ENCODE measurements at places on chromosomes 7 and 10. TPM values are rescaled to one million over a fixed set of nuclear protein-coding genes. Genes with fewer than 3 reads are reported as not detected.

Gene FAM25G
- not detected for total RNA-seq

Gene NFE2L3
- 4.8 TPM for total RNA-seq

Gene ENTPD1
- total RNA-seq, result 34.5 TPM

Gene CALHM2
- total RNA-seq, result 45.0 TPM

Gene SAP25
- total RNA-seq, result 10.6 TPM

Gene AS3MT
- total RNA-seq, result 1.9 TPM

Gene TSPAN13
- total RNA-seq, result 120 TPM

Gene RP9
- 11.6 TPM for total RNA-seq

Gene PALD1
- total RNA-seq, result 16.0 TPM

Gene NEURL1
- 0.95 TPM for total RNA-seq

Gene SCIN
- total RNA-seq, result 21.1 TPM

DNA sequence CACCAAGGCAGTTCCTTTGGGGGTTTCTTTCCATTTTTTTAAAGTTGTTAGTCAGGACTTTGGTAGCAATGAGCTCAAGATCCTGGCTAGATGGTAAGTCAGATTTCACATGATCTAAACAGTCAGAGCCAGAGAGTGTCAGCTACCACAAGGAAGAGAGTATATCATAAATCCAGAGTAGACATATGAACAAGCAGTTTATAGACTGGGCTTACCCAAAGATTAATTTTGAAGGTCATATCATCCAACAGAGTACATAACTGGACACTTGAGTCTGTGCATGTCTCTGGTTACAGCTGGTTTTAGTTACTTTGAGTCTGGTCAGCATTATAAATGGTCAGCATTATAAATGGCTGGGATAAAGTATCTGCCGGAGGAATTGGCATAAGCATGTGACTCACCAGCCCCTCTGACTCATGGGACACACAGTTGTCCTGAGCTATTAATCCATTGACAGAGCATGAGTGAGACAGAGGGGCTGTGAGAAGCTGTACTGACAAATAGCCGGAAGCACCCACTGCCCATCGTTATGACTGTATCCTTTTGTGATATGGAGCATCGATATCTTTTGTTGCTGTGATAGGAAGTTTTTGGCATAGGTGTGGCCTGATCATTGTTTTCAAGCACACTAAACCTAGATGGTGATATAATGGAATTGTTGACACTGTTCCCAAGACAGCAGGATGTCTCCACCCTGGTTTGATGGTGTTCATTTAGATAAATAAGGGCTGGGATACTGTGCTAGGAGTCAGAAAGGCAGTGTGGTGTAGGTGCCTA is 19.3 kb downstream of the PPP1R3C start:
- DNase-seq, result no peak

DNA sequence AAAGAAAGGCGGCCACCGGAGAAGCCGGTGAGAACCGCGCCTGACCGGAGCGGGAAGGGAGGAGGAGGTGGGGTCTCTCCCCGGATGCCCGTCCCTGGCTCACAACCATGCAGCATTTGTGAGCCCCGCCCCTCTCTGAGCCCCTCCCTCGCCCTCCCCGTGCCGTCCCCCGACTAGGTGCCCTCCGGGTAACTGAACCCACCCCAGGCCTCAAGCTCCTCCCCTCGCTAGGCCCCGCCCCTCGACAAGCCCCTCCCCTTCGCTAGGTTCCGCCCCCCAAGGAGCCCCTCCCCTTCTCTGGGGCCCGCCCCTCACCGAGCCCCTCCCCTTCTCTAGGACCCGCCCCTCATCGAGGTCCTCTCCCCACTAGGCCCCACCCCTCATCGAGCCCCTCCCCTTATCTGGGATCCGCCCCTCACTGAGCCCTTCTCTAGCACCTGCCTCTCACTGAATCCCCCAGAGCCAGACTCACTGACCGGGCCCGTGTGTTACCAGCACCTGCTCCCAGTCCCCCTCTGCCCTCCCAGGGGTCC is 42.2 kb upstream of the HSPB1 start:
- DNase-seq, result no peak

DNA sequence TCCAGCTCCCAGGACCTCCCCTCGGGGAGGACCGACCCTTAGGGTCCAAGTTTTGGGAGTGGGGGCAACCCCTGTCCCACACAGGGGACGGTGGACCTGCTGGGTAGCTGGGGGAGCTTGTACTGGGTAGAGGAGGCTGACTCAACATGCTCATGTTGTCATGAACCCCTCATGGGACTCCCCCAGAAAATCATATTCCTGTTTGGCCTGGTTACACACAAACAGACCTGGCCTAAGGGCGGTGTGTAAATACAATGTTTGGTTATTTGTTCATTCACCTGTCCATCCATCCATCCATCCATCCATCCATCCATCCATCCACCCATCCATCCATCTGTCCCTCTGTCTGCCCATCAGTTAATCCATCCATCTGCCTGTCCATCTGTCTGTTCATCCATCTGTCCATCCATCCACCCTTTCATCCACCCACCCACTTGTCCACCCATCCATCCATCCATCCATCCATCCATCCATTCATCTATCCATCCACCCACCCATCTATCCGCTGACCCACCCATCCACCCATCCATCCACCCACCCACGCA is 92.9 kb downstream of the DNAJB6 start:
- peak; percentile 8 for DNase-seq

DNA sequence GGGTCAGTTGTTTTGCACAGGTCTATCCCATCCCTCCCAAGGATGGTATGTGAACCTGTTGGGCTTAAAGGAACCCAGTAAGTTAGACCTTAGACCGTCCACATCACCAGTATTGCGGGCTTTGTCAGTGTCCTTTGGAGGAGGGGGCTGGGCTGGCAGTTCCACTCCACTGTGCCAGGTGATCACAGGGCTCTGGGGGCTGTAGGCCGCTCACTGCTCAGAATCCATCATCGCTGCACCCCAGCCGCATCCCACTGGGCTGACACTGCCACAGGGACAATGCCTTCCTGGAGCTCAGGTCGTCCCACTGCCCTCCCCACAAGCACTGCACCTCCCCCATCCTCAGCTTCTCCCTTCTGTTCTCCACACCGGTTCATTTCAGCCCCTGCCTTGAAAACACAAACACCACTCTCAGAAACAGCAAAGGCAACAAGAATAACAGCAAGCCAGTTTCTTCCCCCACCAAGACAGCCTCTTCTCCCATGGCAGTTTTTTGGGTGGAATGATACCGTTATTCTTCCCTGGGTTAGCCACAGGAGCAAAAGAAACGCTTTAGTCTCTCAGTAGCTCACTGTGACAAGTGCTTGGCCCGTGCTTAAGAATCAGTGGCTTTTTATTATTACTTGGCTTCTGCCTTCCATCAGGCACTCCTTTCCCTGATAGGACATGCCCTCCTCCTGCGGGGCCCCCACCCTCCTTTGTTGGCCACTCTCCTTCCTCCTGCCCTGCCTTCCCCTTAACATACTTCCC is 111.2 kb downstream of the GRK5 start:
- no peak for DNase-seq

GRCh38 chr7:572416-573268 is 53.0 kb upstream of the PDGFA start:
- no peak for DNase-seq

DNA sequence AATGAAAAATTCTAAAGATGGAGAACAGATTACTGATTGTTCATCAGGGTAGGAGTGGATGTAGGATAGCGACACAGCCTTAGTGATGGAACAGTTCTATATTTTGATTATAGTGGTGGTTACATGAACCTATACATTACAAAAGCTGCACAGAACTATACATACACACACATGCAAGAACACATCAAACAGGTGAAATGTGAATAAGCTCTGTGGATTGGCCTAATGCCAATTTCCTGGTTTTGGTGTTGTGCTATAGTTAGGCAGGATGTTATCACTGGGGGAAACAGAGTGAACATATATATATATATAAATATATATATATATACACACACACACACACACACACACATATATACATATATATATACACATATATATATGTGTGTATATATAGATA is 76.4 kb upstream of the PIK3CG start:
- no peak for DNase-seq

DNA sequence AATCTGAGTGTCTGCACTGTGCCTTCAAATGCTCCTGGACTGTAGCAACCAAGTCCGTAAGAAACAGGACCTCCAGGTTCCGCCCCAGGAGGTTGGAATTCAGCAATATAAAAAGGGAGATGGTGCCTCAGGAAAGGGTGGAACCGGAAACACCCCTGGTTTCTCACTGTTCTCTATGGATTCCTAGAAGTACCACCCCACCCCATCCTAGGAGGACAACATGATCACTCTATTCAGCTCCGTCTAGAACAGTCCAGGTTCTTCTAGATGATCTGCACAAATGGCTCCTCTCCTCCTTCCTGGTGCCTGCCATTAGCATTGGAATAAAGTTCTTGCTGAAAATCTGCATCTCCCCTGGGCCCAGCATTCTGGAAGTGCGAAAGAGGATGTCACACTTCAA is 7.6 kb upstream of the ZNF12 start:
- no peak for DNase-seq

DNA sequence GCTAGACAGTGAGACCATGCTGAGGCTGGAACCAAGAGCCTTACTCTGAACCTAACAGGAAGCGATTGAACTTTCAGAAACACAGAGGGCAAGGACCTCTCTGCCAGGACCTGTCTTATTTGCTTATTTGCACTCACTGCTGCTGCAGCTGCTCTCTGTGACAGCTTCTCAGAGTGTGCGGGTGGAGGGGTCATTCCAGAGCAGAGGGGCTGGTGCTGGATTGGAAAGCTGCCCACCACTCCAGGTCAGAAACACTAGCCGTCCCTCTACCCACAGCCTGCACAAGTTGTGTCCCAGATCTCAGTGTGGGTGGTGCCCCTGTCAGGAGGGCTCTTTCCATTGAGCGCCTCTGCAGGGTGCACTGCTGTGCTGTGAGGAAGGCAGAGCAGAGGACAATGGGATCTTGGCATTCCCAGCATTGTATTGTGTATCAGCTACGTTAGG is 126.2 kb downstream of the CCNY start:
- no peak for DNase-seq

- no peak for DNase-seq
These were observed 62.6 kb upstream of the ABCB4 start for GRCh38 chr7:87538052-87538451.

DNA sequence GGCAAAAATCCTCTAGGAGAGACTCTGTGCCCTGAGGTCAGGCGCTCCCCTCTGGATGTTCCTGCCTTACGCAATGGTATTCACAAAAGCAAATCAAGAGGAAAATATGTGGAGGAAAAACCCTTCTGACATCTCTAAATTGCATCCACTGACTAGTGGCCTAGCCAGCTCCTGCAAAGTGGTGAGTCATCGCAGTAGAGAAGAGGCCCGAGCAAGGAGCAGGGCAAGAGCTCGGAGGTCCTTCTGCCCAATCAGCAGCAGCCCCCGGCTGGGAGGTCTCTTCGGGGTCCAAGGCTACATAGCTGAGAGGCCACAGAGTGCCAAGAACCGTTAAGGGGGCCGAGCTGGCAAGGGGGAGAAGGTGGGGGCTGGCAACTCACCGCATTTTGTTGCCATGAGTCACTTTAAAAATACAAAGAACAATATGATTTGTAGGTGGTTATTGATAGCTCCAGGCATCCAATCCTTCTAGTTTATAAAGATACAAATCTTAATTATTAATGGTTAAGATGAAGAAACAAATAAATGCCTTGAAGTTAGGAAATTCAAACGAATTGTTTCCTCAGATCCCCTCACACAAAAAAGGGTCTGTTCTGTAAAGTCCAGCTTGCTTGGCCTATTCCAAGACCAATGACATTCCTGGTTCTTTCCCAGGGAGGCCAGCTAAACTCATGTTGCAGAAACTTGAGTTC is 161.6 kb downstream of the PKD1L1 start:
- no peak for DNase-seq

DNA sequence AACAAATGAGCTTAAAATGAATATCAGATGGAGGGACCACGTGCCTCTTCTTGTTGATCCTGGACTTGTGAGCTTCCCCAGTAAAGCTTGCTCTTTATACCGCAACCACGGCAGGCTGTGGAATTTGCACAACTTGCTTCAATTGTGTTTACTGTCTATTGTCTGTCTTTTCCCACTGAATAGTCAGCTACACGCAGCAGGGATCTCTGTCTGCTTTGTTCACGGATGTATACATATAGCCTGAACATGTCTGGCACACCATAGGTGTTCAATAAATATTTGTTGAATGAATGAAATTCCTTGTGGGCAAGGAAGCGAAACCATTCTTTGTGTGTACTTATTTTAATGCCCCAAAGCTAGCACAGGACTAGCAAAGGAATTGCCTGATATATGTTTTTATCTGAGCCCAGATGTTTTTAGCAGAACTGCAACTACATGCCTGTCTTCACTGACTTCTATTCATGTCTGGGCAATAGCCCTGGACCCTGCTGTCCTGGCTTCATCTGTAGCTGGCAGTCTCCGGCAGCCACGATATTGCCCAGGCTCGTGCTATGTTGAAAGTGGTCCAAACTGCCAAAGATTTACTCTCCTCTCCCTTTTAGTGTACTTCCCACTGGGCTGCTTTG is 29.9 kb upstream of the IFRD1 start:
- DNase-seq, result no peak

- no peak for DNase-seq
These were observed 40.5 kb downstream of the ANLN start for GRCh38 chr7:36430186-36430585.

DNA sequence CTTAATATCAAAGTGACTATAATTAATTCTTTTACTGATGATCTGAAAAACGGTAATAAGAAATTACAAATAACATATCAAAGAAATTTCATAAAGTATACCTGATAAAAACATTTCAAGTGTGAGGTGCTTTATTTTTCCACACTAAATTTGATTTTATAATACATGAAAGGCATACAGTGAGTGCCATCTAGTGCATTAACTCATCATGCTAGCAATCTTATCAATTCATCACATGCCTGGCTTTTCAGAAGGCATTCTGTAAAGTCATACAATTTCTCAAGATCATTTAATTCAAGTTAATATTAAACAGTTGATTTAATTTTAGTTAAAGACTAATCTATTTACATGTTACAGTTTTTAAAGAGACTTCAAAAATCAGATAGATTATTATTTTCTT is 1020.9 kb downstream of the GATA3 start:
- no peak for DNase-seq

DNA sequence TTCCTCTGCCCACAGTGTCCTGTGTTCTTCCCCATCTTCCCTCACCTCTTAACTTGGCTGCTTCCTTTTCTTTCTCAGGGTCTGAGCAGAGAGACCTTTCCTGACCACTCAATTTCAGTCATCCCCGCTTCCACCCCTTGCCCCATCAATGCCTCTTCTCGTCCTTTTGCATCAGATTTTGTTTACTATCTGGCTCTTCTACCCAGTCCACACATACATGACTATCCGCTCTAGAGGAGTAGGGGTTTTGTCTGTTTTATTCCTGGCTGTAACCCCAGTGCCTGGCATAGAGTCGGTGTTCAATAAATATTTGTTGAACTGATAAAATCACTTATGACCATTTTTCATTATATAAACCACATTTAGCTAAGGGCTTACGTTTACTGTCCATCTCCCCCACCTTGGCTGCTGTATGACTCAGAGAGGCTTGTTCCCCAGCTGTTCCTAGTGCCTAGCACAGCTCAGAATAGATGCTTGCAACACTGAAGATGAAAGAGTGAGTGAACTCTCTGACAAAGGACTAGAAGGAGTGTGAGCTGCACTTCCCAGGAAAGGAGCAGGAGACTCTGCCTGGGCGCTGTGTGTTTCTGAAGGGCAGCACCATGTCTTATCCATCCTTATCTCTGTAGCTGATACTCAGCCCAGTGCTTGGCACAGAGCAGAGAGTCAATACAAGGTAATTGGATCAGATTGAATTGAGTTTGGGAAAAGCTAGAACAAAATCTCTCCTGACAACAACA is 21.9 kb downstream of the ARID5B start:
- no peak for DNase-seq
